ENCODE measurements at places on chromosomes 2 and 18. TPM values are rescaled to one million over a fixed set of nuclear protein-coding genes. Genes with fewer than 3 reads are reported as not detected.

DNA sequence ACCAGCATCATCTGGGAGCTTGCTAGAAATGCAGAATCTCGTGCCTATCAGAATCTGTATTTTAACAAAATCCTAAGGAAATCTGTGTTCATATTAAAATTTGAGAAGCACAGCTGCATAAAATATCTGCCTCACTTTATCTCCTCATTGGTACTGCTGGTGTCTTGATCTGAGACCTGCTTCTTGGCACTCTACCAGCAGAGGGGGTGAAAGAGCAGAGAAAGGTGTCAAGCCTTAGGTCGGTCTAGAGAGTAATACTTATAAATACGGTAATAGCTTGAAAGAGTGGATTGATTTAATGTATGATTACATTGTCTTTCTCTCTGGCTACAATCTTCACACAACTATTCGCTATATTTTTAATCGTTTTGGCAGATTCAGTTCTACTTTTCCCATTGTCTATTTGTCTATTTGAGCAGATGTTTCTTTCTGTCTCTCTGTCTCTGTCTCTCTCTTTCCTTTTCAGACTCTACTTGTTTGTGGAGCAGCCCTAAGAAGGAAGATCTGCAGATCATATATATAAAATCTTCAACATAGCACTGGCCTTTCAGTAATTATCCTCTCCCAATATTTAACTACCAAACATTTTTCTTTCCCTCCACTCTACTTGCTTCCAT lies 1.7 kb upstream of the GCG start:
- peak; percentile 45 for DNase-seq

DNA sequence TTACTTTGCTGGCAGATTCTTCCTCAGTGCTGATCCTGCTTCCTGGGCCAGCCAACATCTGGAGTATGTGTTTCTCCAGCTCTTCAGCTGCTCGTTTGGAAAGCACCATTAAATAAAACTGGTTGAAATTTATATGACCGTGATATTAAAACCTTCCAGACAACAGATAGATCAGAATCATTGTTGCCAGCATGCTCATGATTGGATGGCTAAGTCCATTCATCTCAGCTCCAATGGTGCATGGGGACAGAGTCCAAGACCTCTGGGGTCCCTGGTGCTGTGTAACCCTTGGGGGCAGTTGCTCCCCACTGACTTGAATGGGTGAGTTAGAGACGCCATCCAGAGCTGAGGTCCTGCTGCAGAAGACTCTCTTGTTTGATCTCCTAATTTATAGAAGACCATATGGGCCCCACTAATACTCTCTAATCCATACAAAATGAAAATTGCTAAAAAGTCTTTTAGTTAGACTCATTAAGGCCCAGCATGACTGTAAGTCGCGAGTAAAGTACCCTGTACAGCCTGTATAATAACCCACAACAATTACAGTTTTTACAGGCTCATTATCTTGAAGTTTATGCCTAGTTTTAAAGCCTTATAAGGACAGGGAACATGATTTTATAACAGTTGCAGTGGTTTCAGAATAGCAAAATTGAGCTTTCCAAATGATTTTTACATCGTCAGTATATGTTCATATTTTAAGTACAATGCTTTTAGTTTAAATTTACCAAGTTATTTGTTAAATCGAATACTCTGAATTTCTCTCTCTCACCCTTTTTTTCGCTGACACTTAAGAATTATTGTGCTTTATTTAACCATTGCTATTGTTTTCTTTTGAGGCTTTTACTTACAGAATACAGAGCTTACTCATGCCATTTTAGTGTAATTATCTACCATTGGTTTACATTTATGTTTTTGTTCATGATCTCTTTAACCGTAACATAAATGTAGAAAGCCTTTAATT lies 60.0 kb downstream of the CABLES1 start:
- no peak for DNase-seq

The CPO gene
- not detected for total RNA-seq

DNA sequence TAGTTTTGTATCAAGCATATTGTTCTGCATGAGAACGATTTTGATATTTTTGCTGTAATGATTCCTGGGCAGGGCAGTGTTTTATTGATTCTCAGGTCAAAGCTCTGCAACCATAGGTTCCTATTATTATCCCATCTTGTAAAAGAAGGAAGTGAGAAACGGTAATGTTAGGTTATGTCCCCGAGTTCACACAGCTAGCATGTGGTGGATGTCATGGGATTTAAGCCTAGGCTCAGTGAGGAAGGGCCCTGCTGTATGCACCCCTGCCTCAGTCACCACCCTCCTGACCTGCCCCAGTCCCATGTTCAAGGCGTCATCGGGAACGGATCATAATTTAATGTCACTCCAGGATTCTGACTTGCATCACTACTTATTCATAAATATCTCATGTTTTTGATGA lies 10.7 kb downstream of the ACP1 start:
- DNase-seq, result no peak

The EML6 gene
- 0.20 TPM for total RNA-seq

The POMC gene
- 0.99 TPM for total RNA-seq

The TEX44 gene
- not detected for total RNA-seq

DNA sequence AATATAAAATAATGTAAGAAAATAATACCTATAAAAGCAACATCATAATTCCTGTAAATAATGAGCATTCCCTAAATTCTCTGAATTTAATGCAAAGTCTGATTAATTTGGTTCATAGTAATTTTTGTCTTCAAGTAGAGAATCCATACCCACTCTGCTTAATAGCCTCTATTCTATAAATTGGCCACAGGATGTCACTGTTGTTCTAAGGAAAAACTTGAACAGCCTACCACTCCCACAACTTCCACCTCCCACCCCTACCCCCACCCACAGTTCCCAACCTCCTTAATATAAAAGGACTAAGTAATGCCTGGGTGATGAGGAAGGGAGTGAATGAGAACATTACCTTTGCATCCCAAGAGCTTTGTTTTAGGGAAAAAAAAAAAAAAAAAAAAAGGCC lies 27.2 kb upstream of the BBS5 start:
- peak; percentile 74 for DNase-seq

DNA sequence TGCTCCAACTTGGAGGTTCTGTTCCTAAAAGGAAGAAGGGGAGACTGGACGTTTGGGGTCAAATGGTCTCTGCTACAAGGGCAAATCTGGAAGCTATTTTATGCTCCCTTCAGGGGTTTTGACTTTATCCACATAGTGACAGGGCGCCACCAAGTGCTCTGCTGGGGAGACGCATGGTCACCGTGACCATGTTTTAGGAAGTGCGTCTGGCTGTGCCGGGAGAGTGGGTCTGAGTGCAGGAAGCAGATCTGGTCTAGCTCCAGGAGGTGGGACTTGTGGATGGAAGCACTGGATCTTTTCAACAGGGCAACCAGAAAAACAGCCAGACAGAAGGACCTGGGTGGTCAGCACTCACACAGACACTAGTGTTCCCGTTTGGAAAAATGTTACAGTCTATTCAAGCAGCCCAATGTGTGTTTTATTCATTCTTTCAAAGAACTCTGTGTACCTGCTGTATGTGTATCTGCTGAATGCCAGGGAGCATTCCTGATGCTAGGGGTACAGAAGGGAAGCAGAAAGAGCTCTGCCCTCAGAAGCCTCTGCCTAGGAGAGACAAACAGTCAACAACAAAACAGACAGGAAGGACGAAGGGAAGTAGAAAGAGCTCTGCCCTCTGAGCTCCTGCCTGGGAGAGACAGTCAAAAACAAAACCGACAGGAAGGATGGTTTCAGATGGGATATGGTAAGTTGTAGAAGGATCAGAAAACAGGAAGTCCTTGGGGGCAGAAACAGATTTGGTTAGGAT lies 14.3 kb downstream of the IMPA2 start:
- peak; percentile 78 for DNase-seq

DNA sequence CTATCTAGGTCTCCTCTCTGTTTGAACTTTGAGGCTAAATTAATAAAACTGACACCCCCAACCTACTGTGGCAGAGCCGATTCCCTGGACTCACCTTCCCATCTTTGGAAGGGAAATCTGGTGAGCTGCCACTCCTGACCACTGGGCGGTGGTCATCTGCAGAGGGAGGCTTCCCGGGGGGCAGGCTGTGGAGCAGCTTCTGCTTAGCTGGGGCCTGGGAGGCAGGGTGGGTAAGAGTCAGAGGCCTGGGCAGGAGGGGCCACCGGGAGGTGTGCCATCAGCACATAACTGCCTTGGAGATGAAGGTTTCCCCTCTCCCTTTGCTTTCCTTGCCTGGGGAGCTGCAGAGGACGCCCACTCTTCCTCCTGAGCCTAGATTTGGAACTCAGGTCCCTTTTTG lies 2.3 kb upstream of the NPPC start:
- peak; percentile 30 for DNase-seq

The OTOS gene
- total RNA-seq, result not detected
